ENCODE measurements at places on chromosomes 6 and 20. TPM values are rescaled to one million over a fixed set of nuclear protein-coding genes. Genes with fewer than 3 reads are reported as not detected.

ADGRF1 gene
- not detected for total RNA-seq

DNA sequence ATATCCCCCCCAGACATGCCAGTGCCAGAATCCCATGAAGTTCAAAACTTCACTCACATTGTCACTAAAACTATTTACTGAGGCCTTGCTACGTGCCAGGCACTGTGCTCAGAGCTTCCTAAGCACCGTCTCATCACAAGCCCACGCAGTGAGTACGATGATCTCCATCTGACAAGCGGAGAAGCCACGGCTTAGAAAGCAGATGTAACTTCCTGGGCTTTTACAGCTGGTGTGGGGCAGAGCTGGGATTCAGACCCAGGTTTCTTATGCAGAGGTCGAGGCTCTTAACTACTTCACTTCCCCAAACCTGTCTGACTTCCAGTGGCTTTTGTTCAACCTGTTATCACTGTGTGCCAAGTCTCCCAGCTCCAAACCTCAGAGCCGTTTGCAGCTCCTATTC lies 8.3 kb downstream of the MDGA1 start:
- DNase-seq = no peak

MSH5 gene
- total RNA-seq = 9.8 TPM

GRCh38 chr20:25500880-25501351 lies 84.4 kb downstream of the NINL start:
- peak; percentile 73 for DNase-seq

- no peak for DNase-seq
These were observed 116.6 kb downstream of the CRYBG1 start for GRCh38 chr6:106477146-106477545.

CST4 gene
- total RNA-seq = not detected

FLOT1 gene
- total RNA-seq = 150 TPM
